ENCODE measurements at places on chromosomes 5 and 9. TPM values are rescaled to one million over a fixed set of nuclear protein-coding genes. Genes with fewer than 3 reads are reported as not detected.

- peaks cover 11% of the 10 kb centered on the region for H3K4me1 ChIP-seq
- H3K4me3 ChIP-seq: no peak overlapping the region
- H3K27me3 ChIP-seq: no peaks in the 10 kb centered on the region
- H3K27ac ChIP-seq: peak overlapping the region; percentile 67
Observed at GRCh38 chr5:89313804-89314588, 431.0 kb upstream of the MEF2C start.

- H3K27me3 ChIP-seq: peaks cover 7% of the 10 kb centered on the region
- no peak overlapping the region for H3K27ac ChIP-seq
- no peak overlapping the region for H3K4me3 ChIP-seq
- no peak for DNase-seq
Observed at GRCh38 chr5:3198074-3198449, 397.6 kb upstream of the IRX1 start.

- no peaks in the 10 kb centered on the region for H3K27me3 ChIP-seq
- peaks cover 53% of the 10 kb centered on the region for H3K4me1 ChIP-seq
- no peak for DNase-seq
Observed at GRCh38 chr9:70112981-70113380, 69.3 kb downstream of the MAMDC2 start.

GRCh38 chr5:151597749-151598148, 6.6 kb upstream of the FAT2 start:
- no peak overlapping the region for H3K4me3 ChIP-seq
- no peak for DNase-seq
- no peak overlapping the region for H3K27ac ChIP-seq
- H3K27me3 ChIP-seq: no peaks in the 10 kb centered on the region

GRCh38 chr9:17810728-17811571, 232.1 kb downstream of the SH3GL2 start:
- no peaks in the 10 kb centered on the region for H3K27me3 ChIP-seq
- DNase-seq: no peak
- H3K4me3 ChIP-seq: no peak overlapping the region
- no peak overlapping the region for H3K27ac ChIP-seq
- no peaks in the 10 kb centered on the region for H3K36me3 ChIP-seq

DNA sequence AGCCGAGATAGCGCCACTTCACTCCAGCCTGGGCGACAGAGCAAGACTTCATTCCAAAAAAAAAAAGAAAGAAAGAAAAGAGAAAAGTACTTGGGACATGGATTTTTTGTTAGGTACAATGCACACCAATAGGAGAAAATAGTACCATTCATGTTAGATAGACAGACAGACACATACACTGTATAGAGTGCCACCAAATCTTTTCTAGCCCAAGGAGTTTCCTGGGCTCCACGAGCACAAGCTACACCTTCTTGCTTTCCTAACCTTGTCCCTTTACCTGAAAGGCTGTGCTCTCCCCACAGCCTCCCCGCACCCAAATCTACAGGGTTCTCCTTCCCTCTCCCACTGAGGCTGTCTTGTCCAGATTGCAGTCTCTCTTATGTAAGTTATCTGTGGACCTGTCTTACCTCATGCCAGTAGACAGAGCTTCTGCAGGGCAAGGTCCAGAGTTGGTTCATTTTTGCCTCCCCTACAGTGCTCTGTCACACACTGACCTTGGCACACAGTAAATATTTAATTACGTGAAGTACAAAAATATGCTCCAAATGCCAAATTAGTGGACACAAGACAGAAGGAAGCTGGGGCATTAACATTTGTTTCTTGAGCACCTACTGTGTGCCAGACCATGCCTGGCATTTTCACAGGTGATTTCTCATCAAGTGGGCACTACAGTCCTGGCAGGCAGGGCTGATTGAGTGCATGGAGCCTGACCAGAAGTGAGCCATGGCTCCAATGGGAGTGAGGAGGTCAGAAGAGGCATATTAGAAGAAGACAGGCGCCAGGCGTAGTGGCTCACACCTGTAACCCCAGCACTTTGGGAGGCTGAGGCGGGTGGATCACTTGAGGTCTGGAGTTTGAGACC, 5.9 kb downstream of the ALAD start:
- H3K27ac ChIP-seq: no peak overlapping the region
- no peaks in the 10 kb centered on the region for H3K27me3 ChIP-seq
- DNase-seq: no peak
- H3K36me3 ChIP-seq: peaks cover 9% of the 10 kb centered on the region
- peaks cover 17% of the 10 kb centered on the region for H3K4me1 ChIP-seq
- no peak overlapping the region for H3K4me3 ChIP-seq

GRCh38 chr9:35790385-35791296, 750 bp upstream of the NPR2 start:
- no peak overlapping the region for H3K4me3 ChIP-seq
- peak; percentile 32 for DNase-seq
- H3K4me1 ChIP-seq: peaks cover 4% of the 10 kb centered on the region

DNA sequence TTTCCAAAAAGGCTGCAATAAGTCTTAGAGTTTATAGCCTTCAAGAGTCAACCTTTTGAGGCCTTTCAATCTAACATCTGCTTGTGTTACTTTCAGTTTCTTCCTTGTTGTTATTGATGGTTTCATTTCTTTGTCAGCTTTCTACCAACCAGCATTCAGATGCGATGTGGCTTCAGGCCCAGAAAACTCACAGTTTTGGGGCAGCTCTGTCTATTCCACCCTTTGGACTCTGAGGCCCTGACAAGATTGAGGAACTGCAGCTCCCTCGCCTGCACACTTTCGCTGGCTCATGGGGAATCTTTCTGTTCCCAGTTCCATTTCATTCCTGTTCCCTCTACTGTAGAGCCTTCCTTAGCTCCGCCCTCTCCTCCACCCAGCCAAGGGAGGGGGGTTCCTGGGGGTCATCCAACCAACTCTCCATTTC, 13.3 kb upstream of the WHRN start:
- no peaks in the 10 kb centered on the region for H3K4me1 ChIP-seq
- no peak overlapping the region for H3K27ac ChIP-seq
- H3K36me3 ChIP-seq: no peaks in the 10 kb centered on the region
- no peak overlapping the region for H3K4me3 ChIP-seq
- no peak for DNase-seq

DNA sequence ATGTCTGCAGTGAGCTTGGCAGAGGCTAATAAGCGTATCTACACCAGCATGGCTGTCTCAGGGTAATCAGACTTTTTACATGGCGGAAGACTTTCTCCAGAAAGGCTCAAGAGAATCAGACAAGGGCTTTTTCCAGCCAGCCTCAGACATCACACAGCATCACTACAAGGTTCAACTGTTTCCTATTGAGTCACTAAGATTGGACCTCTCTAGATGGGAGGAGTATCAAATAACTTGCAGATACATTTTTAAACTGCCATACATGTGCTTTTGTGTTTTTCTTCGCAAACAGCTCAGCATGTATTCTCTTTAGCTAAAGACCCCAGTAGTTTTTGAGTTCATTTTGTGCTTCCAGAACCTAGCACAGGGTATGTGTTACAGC, 22.9 kb upstream of the PIK3R1 start:
- H3K27ac ChIP-seq: no peak overlapping the region
- H3K4me1 ChIP-seq: peaks cover 16% of the 10 kb centered on the region
- no peaks in the 10 kb centered on the region for H3K27me3 ChIP-seq
- H3K4me3 ChIP-seq: no peak overlapping the region

DNA sequence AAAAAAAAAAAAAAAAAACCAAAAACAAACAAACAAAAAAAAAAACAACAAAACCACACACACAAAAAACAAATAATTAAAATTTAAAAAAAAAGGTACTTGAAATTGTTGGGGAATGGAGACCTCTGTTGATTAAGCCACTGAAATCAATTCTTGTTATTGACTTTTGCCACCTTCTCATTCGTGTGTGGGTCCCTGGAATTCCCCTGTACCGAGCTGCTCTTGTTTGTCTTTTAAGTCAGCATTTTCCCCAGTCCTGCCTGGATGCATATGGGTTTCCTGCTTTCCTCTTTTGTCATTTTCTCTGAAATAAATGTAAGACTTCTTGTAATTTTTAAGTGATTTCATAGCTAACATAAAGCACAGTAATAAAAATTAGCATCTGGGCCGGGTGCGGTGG, 45.5 kb downstream of the GPBP1 start:
- peaks cover 23% of the 10 kb centered on the region for H3K4me1 ChIP-seq
- no peak for DNase-seq
- H3K27ac ChIP-seq: no peak overlapping the region
- H3K4me3 ChIP-seq: no peak overlapping the region
- no peaks in the 10 kb centered on the region for H3K27me3 ChIP-seq

DNA sequence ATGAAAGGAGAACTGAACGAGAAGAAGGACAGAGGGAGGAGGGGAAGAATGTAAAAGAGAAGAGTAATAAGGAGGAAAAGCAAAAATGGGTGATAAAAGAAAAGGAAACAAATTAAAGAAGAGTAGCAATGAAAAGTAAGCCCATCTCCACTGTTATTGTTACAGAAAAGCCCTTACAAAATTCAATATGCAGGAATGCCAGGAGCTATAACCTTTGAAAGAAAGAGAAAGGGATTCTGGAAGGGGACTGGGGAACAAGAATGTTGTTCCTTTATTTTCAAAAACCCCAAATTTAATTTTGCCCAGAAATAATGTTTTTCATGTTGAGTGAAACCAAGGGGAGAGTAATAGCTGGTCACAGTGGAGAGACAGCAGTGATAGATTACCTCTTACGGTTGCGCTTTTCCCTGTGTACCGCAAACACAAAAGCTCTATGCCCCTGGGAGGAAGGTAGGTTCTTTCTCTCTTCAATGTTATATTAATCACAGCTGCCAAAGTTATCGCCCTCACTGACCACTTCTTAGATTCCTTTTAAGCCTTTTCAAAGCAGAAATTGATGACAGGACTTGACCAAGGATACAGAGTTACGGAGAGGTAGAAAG, 86.7 kb downstream of the BRINP1 start:
- no peak overlapping the region for H3K27ac ChIP-seq
- H3K4me1 ChIP-seq: no peaks in the 10 kb centered on the region
- DNase-seq: no peak
- H3K4me3 ChIP-seq: no peak overlapping the region
- H3K27me3 ChIP-seq: no peaks in the 10 kb centered on the region

DNA sequence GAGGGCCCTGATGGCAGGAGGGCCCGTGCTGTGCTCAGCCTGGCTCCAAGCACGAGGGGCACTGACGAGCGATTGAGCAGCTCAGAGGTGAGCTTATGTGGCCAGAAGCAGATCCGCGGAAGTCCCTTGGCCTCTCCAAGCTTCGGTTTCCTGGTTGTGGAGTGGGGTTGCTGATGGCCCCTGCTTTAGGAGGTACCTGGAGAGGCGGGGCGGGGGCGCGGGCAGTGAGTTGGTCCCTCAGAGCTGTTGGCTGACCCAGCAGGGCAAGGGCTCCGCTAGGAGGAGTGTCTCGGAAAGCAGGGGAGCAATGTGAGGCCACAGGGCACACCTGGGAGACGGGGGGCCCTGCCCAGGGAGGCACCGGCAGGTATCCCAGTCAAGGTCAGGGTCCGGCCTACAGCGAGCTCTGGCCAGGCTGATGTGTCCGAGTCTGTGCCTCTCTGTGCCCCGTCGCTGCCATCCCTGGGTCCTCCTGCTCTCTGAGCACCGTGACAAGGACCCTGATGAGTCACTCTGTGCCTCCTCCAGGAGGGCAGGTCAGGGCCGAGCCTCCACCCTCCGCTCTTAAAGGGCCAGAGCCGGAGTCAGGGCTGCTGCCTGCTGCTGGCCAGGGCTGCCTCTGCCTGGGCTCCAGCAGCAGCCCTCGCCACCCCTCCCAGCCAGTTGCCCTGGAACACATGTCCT, 14.8 kb downstream of the NCS1 start:
- no peak for DNase-seq
- H3K27me3 ChIP-seq: no peaks in the 10 kb centered on the region
- H3K4me1 ChIP-seq: peaks cover 33% of the 10 kb centered on the region

- H3K4me1 ChIP-seq: no peaks in the 10 kb centered on the region
- DNase-seq: no peak
- H3K27me3 ChIP-seq: no peaks in the 10 kb centered on the region
- no peaks in the 10 kb centered on the region for H3K36me3 ChIP-seq
- no peak overlapping the region for H3K4me3 ChIP-seq
Observed at GRCh38 chr5:2257326-2258244, 374.9 kb upstream of the IRX4 start.

DNA sequence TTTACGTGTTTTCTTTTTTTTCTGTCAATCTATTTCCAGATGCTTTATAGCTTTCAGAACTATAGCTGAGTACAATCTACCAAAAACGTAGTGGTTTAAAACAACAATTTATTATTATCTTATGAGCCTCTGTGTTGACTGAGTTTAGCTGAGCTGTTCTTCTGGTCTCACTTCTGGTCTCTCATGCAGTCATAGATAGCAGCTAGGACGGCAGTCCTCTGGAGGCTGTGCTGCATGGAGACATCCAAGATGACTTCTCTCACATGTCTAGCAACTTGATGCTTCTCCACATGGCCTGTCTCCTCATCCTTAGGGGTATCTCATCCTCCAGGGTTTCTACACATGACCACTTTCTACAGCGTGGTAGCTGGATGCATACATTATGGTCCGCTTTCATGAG, 22.0 kb upstream of the RAD23B start:
- H3K4me3 ChIP-seq: no peak overlapping the region
- DNase-seq: no peak
- no peaks in the 10 kb centered on the region for H3K27me3 ChIP-seq
- no peak overlapping the region for H3K27ac ChIP-seq

GRCh38 chr5:154683101-154683880, 71.9 kb upstream of the LARP1 start:
- no peaks in the 10 kb centered on the region for H3K36me3 ChIP-seq
- no peak for DNase-seq
- peak overlapping the region; percentile 26 for H3K27ac ChIP-seq
- H3K27me3 ChIP-seq: no peaks in the 10 kb centered on the region
- H3K4me3 ChIP-seq: peak overlapping the region; percentile 57

- H3K36me3 ChIP-seq: no peaks in the 10 kb centered on the region
- no peak for DNase-seq
- H3K4me3 ChIP-seq: no peak overlapping the region
- H3K27me3 ChIP-seq: no peaks in the 10 kb centered on the region
- H3K27ac ChIP-seq: no peak overlapping the region
- peaks cover 24% of the 10 kb centered on the region for H3K4me1 ChIP-seq
Observed at GRCh38 chr5:150266871-150267291, 22.7 kb downstream of the CAMK2A start.

DNA sequence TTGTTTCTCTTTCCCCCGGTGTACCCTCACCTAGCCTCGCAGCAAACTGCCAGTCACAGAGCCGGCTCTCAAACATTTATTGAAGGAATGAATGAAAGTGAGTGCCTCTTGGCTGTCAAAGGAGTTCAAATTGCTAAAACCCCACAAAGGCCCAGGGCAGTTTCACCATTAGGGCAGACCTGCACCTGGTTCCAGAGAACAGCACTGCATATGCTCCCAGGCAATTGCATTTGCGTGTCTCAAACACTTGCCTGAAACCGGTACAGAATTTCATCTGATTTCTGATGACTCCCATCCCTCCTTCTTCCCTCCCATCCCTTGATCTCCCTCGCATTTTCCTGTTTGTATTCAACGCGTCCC, 165.6 kb upstream of the ZNF462 start:
- H3K36me3 ChIP-seq: no peaks in the 10 kb centered on the region
- H3K4me3 ChIP-seq: no peak overlapping the region
- DNase-seq: no peak
- peaks cover 8% of the 10 kb centered on the region for H3K4me1 ChIP-seq
- no peak overlapping the region for H3K27ac ChIP-seq

- H3K27me3 ChIP-seq: no peaks in the 10 kb centered on the region
- no peaks in the 10 kb centered on the region for H3K36me3 ChIP-seq
- no peak overlapping the region for H3K27ac ChIP-seq
- DNase-seq: no peak
Observed at GRCh38 chr5:121737120-121737519, 114.6 kb upstream of the FTMT start.

- H3K4me1 ChIP-seq: peaks cover 45% of the 10 kb centered on the region
- peak; percentile 87 for DNase-seq
- H3K27me3 ChIP-seq: no peaks in the 10 kb centered on the region
- peak overlapping the region; percentile 98 for H3K27ac ChIP-seq
Observed at GRCh38 chr5:157463621-157464518, 3.9 kb downstream of the NIPAL4 start.

Gene SLC6A19
- not detected for polyA plus RNA-seq

Gene ITGA1
- polyA plus RNA-seq: 1.2 TPM

Gene PROB1
- 0.26 TPM for polyA plus RNA-seq

Gene PCDH12
- 0.01 TPM for polyA plus RNA-seq

Gene C9orf57
- polyA plus RNA-seq: not detected
